ENCODE measurements at places on chromosomes 2 and 18.

DNA sequence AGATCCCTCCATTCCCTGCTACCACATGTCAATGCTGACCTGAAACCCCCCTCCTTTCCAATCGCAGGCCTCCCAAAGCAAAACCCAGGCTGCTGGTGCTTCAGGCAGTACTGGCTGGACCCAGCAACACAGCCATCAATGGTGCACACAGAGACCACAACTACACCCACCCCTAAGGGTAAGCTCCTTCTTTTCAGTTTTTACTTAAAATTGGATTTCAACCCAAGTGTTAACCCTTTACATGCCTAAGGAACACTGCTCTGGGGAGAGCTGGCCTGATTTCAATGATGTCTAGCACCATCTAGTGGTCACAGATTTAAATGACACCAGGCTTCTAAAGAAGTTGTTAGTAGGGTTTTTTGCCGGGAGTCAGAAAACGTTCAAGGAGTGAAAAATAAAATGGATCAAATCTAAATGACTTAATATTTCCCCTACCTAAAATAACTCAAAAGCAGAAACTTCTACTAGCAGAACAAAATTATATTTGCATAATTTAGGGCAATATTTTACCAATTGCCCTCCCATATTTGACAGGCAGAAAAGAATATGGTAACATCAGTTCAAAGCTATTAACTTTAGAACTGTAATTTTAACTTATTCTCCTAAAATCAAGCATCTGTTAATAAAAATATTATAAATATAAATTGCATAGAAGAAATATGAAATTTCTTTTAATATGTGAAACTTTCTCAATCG, 24.6 kb downstream of the FECH start:
- DNase-seq: peak; percentile 60

DNA sequence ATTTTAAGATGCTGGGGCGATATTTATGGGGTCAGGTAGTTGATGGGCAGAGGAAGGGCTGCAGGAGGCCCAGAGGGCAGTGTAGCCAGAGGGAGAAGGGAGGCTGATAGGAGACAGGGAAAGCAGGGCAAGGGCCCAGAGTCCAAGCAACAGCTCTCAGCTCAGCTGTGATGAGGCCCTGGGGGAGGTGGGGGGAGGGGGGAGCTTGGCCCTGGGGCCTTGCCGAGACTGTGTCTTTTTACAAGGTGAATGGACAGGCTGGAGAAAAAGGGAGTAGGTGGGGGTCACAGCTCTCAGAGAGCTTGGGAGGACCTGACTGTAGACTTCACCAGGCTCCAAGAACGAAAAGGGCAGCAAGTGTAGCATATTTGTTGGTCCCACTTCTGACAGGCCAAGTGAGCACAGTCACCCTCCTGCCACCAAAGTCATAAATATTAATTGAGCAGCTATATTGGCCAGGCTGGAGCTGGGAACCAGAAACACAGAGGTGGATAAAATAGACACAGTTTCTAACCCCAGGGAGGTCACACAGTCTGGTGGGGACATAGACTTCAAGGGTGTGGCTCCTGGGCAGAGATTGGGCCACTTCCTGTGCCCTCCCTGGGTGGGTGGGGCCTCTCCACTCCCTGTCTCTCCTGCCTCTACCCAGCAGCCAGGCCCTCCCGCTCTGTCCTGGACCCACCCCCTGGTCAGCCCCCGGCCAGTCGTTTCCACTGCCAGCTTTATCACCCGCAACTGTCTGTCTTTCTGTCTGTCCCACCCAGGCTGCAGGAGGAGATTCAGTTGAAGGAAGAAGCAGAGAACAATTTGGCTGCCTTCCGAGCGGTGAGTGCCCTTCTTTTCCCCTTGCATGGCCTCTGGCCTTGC, 1.4 kb downstream of the DES start:
- no peak for DNase-seq

GRCh38 chr2:101356521-101356920, 30.8 kb downstream of the CREG2 start:
- DNase-seq: no peak

DNA sequence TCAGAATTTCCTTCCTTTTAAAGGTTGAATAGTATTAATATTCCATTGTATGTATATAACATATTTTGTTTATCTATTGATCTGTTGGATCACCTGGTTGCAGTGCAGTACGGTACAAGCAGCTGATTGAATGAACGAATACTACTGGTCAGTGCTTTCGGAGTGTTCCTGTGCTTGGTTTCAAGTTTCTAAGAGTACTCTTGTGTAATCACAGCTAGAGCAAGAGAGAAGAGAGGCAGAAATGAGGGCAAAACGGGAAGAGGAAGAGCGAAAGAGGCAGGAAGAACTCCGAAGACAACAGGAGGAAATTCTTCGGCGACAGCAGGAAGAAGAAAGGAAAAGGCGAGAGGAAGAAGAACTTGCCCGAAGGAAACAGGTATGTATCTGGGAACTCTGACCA, 40.3 kb upstream of the KCNJ13 start:
- no peak for DNase-seq

GRCh38 chr2:119156891-119157773, 1.4 kb downstream of the C1QL2 start:
- DNase-seq: no peak

- no peak for DNase-seq
Measured at GRCh38 chr18:73660931-73661856, 486.4 kb downstream of the FBXO15 start.

DNA sequence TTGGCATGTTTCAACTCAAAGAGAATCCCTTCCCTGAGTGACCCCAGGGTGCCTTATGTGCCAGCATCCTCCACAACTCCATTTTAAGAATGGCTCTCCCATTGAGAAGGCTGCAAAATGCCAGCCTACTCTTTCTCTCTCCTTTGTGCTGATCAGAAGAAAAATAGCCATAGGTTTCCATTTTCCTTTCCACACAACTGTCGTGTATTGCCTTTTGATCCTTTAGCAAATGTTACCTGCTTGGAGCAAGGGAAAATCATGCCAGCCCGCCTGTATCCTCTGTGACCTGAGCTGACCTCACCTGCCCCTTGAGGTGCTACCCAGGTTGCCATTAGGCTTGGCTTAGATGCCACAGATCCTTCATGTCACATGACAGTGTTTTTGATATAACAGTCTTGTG, 38.8 kb downstream of the DPYSL5 start:
- DNase-seq: no peak

DNA sequence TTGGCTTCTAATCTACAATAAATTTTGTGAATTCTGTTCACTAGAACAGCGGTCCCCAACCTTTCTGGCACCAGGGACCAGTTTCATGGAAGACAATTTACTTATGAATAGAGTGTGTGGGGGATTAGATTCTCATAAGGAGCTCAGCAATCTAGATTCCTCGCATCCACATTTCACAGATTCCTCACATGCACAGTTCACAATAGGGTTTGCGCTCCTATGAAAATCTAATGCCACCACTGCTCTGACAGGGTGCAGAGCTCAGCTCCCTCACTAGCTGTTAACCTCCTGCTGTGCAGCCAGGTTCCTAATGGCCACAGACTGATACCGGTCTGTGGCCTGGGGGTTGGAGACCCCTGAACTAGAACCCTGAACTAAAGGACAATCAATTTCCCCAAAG, 1568.6 kb upstream of the NXPH2 start:
- no peak for DNase-seq

GRCh38 chr2:241357531-241357930, 1.4 kb downstream of the FARP2 start:
- no peak for DNase-seq

DNA sequence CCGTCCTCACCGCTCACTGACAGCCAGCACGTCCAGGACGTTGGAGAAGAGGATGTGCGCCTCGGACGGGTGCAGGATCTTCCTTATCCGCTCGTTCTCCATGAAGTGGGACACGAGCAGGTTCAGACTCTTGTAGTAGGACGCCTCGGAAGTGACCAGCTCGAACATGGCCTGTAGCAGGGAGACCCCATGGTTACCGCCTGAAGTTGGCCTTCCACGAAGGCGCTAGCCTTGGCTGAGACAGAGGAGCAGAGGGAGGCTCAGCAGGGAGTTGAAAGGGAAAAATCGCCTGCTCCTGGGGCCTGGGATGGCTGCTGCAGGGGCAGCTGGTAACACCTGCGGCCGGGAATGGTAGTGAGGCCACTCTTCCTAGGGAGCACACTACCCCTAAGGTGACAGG, 24.7 kb downstream of the SNORC start:
- DNase-seq: no peak

All from pons (tissue), 1 donor.